ENCODE measurements at places on chromosomes 7 and 10.

- DNase-seq: no peak
These were observed at the start of gene CALHM2 for GRCh38 chr10:103451831-103452505. Gene CALHM2 (minus strand): TSS chr10:103452370. CDS start chr10:103449941, 2,429 bp downstream.

DNA sequence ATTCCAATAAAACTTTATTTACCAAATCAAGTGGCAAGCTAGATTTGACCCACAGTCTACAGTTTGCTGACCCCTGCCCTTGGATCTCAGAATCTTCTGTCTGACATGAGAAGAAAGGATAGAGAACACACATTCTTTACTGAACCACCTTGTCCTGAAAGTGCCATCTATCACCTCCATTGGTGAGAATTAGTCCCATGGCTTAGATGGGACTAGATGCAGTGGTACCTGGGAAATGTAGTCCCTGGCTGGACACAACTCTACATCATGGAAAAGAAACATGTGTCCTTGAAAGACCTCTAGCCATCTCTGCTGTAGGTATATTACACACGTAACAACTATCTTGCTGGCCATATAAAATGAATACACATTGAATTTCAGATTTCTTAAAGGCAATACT is 336.2 kb downstream of the LHFPL3 start:
- no peak for DNase-seq

GRCh38 chr10:31041011-31041410 is 9.3 kb upstream of the ZNF438 start:
- DNase-seq: no peak

- DNase-seq: no peak
These were observed 519.3 kb upstream of the MKI67 start for GRCh38 chr10:128645486-128645885.

DNA sequence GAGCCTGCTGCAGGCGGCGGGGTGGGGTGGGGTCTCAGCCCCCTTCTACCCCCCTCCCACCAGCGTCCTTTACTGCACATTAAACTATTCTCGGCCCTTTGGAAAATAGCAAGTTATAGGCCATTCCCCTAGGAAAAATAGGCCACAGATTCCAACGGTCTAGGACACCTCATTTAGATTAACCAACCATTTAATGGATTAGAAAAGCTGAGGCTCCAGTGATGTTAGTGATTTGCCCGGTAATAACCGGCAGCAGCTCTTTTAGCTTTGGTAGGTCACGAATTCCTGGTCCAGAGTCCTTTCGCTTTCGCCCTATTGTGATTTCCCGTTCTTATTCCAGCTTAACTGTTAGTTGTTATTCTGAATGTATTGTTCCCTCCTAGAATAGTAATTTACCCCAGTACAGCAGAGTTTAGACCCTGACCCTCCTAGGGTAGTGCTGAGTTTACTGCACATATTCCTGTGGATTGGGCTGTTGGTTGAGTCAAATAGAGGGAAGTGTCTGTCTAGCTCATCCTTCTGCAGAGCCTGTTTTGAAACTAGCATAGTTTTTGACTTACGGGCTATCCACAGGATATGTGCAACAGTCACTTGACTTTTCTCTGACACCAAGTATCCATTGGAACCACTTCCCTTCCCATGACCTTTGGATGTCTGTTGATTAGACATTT is 754 bp downstream of the GSTO1 start:
- no peak for DNase-seq

- DNase-seq: no peak
These were observed 20.2 kb upstream of the FRA10AC1 start for GRCh38 chr10:93722550-93722949.

GRCh38 chr7:98518159-98518947 is 98.7 kb upstream of the NPTX2 start:
- DNase-seq: no peak

- no peak for DNase-seq
These were observed 31.4 kb downstream of the POR start for GRCh38 chr7:75946207-75946855.
